ENCODE measurements at places on chromosomes 13 and 19.

DNA sequence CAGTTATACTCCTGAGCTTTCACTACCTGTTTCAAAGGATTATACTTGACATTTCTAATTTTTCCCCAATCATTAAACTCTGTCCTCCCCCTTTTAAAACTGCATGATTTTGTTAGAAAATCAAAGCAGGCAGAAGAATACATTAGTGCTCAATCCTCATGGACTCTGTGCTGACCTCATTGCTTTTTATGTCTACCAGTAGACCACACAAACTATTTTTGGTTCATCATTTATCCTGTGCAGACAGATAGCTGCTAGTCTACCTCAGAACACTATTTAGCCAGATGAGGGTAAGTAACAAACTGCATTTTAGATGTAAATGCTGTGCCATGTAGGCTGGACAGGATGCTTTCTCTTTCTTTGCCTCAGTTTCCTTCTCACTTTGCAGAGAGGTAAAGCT is 235.9 kb downstream of the DCT start:
- DNase-seq: no peak

- DNase-seq: no peak
These were observed 428.7 kb downstream of the NDFIP2 start for GRCh38 chr13:79909644-79910043.

GRCh38 chr13:27203854-27204253 is 32.2 kb upstream of the USP12 start:
- no peak for DNase-seq

DNA sequence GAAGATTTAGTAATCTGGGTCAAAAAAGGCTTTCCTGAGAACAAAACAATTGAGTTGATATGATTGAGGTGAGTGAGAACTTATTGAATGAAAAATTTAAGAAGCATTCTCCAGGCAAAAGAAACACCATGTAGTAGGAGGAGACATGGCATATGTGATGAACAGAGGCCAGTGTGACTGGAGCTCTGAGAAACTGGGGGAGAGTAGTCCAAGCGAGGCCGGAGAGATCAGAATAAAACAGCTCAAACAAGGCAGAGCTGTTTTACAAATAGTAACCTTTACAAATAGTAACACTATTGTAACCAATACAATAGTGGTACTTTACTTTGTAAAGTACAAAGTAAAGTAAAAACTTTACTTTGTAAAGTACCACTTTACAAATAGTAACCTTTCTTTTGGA is 1159.1 kb downstream of the PCDH9 start:
- no peak for DNase-seq

DNA sequence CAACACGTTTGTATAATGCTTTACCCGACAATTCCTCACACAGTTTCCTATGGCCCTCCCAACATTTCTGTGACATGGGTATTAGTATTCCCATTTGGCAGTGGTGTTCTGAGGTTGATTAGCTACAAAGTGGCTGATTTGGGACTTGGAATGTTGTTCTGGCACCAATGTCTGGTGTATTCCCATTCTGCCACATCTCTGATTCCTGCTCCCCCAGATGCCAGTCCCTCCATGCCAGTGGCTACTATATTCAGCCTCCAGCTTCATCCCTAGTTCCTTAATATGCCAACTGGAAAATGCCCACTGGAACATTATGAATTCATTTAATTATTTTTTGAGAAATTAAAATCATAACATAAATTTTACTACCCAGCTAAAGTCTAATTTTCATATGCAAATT is 60.6 kb upstream of the NBEA start:
- DNase-seq: no peak

- DNase-seq: no peak
These were observed 3.5 kb upstream of the TBC1D4 start for GRCh38 chr13:75485286-75486062.

DNA sequence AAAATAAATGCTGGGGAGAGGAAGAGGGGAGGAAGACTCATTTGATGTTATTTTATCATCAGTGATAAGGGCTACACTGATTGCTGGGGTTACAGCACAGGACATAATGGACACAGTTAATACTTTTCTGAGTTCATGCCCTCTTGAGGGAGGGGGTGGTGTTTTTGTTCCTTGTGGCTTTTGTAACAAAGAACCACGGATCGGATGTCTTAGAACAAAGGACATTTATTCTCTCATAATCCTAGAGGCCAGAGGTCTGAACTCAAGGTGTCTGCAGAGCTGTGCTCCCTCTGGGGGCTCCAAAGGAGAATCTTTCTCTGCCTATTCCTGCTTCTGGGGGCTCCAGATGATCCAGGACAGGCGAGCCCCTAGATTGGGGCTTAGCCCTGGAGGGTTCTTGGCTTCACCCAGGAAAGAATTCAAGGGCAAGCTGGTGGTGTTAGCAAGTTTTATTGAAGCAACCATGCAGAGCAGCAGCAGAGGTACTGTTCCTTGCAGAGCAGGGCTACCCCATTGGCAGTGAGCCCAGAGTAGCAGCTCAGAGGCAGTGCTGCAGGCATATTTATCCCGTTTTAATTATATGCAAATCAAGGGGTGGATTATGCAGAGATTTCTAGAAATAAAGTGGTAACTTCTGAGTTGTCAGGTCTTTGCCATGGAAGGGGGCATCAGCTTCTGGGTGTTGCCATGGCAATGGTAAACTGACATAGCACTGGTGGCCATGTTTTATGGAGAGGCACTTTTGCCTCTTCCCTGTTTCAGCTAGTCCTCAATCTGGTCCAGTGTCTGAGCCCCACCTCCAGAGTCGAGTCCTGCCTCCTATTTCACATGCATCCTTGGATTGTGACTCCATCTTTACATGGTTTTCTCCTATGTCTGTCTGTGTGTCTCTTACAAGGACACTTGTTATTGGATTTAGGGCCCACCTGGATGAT is 18.0 kb downstream of the VAV1 start:
- DNase-seq: no peak

DNA sequence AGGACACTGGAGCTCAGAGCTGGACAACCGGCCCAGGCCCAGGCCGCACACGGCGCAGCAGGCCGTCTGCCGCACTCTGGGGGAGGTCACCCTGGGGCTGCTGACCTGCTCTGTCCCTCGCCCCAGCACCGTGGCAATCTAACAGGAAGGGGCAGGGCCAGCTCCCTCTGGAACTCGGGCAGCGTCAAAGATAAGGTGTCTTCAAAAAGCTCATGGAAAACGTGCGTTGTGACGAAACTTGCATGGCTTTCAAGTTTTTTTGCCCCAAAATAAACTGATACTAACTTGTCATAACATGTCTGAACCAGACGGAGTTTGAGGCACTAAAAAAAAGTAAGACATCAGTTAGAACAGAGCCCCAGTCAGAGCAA is 12.2 kb upstream of the ATP8B3 start:
- DNase-seq: no peak

GRCh38 chr19:14015524-14016035 is 9.5 kb upstream of the RFX1 start:
- DNase-seq: no peak

DNA sequence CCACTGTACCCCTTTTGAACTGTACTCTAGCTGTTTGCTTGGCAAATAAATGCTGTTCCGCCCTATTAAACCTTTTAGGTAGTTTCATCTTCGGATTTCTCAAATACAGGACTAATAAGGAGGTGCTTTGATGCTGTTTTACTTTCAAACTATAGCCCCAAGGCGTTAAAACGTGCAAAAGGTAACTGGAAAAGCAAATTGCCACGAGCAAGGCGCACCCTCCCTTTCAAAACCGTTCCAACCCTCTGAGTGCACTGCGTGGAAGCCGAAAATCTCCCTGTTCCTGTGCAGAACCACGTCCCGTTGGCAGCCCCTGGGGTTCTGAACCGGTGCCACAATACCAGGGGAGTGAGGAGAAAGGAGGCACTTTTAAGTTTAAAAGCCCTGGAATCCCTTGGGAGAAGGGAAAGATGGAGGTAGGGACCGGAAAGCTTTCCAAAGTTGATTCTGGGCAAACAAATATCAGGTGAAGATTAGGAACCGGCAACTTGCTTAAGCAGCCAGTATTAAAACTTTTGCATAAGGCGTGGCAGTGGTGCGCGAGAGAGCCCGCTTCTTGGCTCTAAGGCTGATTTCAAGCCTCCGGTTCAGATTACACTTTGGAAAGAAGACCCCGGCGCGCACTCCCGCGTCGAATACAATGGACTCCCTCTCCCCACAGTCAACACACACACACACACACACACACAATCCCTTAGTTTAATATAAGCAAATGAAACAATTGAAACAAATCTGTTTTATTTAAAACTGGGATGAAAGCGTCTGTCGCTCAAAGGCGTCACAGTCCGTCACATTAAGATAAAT is 9.5 kb downstream of the POU4F1 start:
- peak; percentile 54 for DNase-seq

- no peak for DNase-seq
These were observed 2.7 kb upstream of the SAMD1 start for GRCh38 chr19:14093117-14093823.

GRCh38 chr13:83190020-83190419 is 692.3 kb downstream of the SLITRK1 start:
- no peak for DNase-seq

GRCh38 chr13:36356058-36356457 is 9.9 kb upstream of the SPART start:
- DNase-seq: peak; percentile 2

DNA sequence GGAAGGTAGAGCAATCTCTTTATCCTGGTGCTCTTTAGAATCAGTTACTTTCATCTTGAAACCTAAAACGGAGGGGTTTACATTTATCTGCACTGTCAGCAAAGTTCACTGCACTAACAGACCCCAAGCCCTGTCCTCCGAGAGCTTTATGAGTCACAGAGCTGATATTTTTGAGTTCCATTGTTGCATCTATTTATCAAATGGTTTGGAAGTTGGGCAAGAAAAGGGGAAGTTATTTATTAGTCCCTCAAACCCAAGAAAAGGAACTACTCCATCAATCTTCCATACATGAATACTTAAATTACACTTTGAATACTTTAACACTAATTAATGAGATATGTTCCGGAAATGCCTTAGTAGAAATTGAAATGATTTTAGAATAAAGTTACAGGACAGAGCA is 55.5 kb downstream of the EDNRB start:
- DNase-seq: no peak

DNA sequence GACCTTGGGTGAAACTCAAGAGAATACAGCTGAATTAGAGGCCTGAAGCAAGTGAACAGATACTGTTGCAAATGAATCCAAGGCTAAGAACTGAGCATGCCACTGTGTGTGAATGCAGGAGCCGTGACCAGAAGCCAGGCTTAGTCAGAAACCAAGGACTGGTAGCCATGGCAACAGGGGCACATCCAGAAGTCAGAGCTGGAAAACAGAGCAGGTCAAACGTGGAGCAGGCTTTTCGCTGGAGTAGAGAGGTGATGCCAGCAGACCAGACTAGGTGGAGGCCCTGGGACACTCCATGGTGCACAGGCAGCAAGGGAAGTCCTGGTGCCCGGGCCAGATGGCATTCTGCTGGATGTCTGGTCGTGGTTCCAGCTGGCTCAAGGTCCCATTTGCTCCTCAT is 564.1 kb downstream of the PCDH9 start:
- DNase-seq: peak; percentile 57

DNA sequence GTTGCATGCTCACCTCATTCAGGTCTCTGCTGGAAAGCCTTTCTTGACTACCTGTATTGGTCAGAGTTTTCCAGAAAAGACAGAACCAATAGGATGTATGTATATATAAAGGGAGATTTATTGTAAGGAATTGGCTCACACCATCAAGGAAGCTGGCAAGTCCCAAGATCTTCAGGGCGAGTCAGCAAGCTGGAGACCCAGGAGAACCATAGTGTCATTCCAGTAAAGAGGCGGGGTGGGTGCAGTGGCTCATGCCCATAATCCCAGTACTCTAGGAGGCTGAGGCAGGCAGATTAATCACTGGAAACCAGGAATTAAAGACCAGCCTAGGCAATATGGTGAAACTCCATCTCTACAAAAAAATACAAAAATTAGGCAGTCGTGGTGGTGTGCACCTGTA is 30.4 kb upstream of the FARP1 start:
- no peak for DNase-seq

DNA sequence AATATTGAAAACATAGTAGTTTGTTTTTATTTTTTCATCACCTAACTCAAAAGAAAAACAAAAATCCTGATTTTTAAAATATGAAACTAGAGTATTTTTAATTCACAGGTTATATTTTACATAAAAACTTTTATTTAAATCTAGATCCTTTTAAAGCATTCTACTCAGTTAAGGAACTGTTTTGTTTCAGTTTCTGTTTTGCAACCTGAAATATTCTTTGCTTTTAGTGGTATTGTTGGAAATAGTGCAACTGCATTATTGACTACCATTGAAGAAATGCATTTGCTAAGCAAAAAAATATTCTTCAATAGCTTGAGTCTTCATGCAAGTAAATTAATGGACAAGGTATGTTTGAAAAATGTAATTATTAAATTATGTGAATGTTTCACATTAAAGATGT is 43.8 kb downstream of the COG6 start:
- no peak for DNase-seq

- peak; percentile 63 for DNase-seq
These were observed 13.0 kb downstream of the PGLYRP1 start for GRCh38 chr19:46009530-46010510.

DNA sequence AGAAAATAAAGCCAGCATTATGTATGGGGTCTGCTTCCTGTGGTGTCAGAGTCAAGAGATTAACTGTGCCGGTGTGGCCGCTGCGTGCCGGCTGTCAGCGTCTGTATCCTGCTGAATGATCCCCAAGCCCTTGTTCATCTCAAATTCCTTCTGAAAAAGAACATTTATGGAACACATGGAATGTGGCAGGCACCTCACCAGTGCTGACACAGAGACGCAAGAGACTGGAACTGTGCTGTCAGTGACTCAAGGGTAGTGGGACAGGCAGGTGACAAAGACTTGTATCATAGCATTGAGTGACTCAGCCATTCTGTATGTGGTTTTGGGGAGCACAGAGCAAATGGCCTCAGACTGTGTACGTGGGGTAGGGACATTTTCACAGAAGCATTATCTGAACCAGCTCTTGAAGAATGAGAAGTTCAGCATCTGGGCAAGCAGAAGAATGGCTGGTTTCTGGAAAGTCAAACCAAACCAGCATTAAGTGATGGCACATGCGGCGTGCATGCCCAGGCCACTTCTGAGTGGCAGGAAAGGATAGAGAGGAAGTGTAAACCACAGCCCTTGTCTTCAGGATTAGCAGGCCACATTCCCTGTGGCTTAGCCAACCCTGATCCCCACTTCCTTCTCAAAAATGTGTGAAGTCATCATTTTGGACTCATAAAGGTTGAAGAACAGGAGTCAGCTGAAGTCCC is 54.0 kb upstream of the IRS2 start:
- no peak for DNase-seq

DNA sequence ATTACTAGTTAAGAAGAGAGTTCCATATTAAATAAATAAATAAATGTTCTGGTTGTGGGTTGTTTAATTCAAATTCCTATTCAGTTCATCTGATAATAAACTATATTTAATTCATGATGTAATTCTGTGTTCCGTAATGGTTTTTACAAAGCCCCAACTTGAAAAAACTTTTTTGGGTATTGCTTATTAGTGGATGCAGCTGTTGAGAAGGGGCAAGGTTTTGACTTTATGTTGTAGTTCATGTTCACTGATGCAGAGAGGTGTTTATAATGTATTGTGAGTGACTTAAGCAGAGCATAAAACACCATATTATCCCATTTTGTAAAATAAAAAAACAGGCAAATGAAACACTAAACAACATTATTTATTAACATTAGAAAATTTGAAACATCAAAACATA is 107.3 kb upstream of the TNFSF11 start:
- no peak for DNase-seq

Measured in NCI-H146 (cell line).